ENCODE measurements at places on chromosomes 5 and 9.

DNA sequence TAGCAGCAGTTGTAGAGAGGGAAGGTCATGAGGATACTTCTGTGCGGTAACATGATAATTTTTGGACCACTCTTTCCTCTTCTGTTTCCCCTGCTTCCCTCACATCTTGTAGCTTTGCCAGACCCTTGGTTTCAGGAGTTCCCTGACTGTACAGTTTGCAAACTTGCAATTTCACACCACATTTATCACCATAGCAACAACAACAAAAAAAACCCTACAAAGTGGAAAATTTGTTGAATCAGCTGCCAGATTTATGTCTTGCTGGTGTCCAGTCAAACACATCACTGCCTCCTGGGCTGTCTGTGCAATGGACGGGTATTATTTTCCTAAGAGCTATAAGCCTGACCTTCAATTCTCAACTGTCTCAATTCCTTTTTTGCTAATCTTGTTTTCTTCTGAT is 751.6 kb downstream of the TLR4 start:
- no peak for DNase-seq

DNA sequence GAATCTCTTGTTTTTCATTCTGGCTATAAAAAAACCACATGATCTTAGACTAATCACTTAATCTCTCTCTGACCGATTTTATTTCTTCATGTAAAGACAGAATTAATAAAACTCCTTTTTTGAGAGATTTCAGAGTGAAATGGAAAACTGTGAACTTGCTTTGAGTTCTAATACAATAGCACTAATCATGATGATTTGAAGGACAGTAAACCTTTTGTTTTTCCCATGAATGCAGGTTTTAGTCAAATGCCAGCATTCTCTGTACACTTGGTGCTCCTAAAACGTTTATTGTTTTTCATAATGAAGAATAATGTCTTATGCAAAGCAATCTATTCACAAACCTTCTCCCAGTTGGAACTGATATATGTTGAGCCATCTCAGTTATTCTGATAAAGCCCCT is 86.8 kb downstream of the SLC24A2 start:
- no peak for DNase-seq

GRCh38 chr9:85038824-85039608 is 369.5 kb downstream of the NTRK2 start:
- DNase-seq, result no peak

DNA sequence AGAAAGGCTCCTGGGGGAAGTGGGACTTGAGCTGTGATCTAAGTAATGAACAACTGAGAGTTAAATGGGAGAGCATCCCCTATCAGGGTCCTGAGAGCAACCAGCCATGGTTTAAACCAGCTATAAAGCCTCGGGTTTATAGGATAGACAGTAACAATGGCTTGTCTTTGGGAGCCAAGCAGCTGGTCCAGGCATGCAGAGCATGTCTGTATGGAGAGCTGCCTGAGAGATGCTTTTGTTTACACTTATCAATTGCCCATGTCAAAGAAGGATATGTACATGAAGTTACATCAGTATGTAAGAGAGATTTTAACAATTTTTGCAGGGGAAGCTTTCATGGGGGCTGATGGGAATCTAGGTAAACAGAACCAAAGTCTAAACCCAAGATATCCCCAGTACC is 4.4 kb downstream of the TGFBI start:
- DNase-seq, result no peak

GRCh38 chr9:131627648-131628458 is 82.5 kb downstream of the PRRT1B start:
- peak; percentile 19 for DNase-seq

DNA sequence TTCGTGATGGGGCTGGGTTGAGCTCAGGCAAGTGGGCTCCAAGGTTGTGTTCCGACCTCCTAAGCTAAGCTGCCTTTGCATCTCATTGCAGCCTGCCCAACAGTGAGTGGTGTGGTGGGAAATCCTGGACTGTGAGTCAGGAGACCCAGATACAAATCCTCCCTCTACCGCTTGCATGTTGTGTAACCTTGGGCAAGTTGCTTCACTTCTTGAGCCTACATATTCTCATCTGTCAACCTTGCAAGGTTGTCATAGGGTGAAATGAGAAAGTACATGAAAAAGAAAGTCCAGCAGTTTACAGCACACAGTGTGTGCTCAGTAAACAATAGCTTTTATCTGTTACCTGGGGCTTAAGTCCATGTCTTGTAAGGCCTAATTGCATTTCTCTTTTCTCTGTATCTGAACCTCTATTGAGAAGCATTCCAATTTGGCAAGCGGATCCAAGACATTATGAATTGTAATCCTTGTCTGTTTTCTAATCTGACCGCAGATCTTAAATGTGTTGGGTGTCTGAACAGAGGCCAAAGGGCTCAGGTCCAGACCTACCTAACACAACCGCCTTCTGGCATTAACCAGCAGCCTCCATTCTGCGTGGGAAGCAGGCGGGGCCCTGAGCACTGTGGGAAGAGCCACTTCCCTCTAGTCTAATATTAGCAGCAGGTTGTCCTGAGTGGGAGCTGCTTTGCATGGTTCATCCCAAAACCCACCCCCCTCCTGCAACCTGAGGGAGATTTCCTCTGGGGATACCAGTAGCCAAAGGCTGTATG is 1.8 kb upstream of the GALNT12 start:
- no peak for DNase-seq

GRCh38 chr5:103245761-103246160 is 12.8 kb upstream of the MACIR start:
- DNase-seq, result no peak

GRCh38 chr5:10743951-10744350 is 17.1 kb downstream of the DAP start:
- no peak for DNase-seq

- no peak for DNase-seq
These were observed 314.9 kb downstream of the KCTD16 start for GRCh38 chr5:144485540-144485939.

DNA sequence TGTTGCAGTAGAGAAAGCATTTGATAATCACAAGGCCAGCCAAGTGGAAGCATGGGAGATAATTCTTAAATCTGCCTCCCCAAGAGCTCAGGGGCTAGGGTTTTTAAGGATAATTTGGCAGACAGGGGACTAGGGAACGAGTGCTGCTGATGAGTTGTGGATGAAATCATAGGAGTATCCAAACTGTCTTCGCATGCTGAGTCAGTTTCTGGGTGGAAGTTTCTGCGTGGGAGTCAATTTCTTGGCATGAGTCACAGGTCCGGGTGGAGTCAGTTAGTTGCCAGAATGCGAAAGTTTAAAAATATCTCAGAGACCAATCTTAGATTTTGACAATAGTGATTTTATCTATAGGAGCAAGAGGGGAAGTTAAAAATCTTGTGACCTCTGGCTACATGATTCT is 112.6 kb downstream of the TMC1 start:
- DNase-seq, result no peak

DNA sequence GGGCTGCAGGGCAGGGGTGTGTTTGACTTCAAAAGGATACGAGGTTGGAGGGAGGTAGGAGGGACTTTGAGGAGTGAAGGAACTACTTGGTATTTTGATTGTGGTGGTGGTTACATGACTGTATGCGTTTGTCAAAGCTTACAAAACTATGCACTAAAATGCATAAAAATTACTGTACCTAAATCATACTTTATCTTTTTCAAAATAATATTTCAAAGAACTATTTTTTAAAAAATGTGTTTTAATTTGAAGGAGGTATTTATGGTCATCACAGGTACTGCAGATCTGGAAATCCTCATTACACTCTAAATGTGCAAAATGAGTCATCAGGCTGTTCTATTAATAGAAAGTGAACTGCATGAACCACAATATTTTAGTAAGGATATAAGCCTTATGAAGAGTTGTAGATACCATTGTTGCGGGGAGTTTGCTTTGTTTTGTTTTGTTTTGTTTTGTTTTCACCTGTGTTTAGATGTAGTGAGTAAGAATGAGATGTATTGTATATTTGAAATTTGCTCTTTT is 116.9 kb downstream of the ARRDC3 start:
- DNase-seq, result no peak

DNA sequence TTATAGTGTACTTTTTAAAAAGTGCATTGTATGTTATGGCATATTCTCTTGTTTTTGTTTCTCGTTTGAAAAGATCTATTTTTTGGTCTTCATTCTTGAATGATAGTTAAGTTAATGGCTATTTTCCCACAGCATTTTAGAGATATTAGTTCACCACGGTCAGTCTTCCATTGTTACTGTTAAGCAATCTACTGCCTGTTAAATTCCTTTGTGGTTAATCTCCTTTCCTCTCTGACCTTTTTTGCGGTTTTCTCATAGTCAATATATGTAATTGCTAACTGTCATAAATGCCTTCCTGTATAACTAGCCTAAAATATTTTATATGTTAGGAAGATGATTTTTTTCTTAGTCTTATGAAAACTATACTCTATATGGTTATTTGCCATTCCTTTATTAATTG is 250.8 kb upstream of the FBXL7 start:
- DNase-seq, result no peak

- DNase-seq, result no peak
These were observed 390.4 kb upstream of the KIF2A start for GRCh38 chr5:61915646-61916045.

DNA sequence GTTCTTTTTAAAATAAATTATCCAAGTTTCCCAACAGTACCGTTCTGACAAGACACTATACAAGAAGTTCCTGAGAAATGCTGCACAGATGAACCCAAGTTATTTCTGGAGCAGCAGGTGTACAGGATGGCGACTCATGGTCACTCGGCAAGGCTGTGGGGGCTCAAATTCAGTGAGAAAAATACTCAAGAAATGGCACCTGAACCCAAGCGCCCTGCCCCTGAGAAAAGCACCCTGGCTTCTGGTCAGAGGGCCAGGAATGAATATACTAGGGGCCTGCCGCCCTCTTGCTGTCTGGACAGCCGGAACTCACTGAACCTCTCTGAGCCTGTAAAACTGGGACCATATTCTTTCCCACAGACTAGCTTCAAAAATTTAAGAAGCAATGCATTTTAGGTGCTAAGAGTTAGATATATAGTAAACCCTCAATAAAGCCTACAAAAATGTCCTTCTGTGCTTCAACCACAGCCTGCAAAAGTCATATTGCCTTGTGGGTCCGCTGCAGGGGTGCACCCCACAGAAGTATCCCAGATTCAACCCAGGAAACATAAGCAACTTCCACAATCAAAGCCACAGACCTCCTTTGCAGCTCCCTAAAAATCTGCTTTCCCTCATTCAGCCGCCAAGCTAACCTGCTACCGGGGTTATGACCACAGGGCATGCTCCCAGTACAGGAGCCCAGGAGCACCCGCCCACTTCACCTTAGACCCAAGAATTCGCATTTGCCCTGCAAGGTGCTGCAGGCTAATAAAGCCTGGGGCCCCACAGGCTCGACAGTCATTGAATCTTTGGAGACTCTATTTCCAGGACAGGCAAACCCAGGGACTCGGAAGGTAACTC is 1.4 kb downstream of the RAPGEF1 start:
- DNase-seq, result no peak

- no peak for DNase-seq
These were observed 375.2 kb upstream of the IRX2 start for GRCh38 chr5:3126639-3127038.

DNA sequence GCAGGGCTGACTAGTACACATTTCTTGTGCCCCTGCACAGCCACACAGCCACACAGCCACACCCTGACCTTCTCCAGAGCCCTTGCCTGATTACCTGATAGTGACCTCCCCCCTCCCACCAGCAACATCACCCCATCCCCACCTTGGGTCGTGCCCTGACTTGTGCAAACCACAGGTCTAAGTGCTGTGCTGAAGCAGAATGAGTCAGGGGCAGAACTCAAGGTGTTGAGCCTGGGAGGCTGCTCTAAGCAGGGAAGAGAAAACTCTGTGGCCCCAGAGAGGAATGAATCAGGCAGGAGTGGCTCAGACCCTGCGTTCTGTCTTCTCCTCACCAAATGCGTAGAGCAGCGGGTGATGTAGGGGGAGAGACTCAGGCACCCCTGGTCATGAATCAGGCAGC is 24.3 kb upstream of the FAT2 start:
- no peak for DNase-seq

Data from stimulated activated CD4-positive, alpha-beta T cell treated with anti-CD3 and anti-CD28 coated beads, Interleukin-12 subunit alpha, Interleukin-12 subunit beta, amount 100 ng/mL, for 24 hours (primary cell).